ENCODE measurements at places on chromosomes 6 and 20.

DNA sequence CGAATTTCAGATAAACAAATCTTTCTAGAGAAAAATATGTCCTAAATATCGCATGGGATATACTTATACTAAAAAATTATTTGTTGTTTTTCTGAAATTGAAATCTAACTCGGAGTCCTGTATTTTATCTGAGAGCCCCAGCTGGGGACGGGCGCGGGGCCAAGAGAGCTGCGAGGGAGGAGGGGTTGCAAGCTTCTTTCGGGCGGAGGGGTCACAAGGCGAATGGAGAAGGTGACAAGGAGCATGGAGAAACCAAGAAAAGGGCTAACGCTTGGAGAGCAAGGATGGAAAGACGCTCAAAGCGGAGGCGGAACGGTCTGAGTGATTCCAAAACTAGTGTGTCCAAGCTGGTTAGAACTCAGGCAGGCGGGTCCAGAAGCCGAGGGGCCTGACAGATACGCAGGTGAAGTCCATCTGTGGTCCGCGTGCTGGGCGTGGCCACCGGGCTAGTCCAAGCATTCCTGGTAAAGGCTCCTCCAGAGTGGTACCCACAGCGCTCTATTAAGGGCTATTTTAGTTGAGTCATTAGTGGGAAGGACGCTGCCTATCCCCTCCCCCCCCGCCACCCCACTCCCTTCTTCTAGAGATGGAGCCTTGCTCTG, 41.5 kb upstream of the ZNFX1 start:
- no peak for DNase-seq

DNA sequence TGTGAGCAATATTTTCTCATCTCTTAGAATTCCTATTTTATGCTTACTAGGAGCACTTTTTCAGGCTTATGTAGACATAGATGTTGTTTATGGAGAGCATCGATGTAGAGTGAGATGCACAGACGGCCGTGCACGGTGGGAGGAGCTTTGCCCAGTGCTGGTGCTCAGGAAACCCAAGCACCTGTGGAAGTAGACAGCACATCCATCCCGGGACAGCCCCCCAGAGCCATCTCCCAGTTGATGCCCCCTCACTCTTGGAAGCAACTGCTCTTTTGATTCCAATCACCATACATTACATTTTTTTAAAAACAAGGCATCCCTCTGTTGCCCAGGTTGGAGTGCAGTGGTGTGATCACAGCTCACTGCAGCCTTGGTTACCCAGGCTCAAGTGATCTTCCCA, 143.7 kb downstream of the SMOC2 start:
- DNase-seq: no peak

GRCh38 chr6:45522486-45522885, 144.8 kb upstream of the SUPT3H start:
- no peak for DNase-seq

DNA sequence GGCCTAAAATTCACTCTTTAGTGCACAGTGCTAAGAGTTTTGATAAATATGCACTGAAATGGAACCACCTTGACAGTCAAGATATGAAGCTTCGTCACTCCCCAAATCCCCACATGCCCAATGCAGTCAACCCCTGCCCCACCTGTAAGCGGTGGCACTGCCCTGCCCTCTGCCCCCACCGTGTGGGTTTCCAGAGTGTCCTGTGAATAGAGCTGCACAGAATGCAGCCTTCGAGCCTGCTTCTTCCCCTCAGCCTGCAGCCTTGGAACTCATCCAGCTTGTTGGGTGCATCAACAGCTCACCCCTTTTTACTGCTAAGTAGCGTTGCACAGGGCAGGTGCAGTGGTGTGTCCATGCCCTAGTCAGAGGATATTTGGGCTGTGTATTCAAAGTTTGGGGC, 216.3 kb downstream of the SYNDIG1 start:
- no peak for DNase-seq

DNA sequence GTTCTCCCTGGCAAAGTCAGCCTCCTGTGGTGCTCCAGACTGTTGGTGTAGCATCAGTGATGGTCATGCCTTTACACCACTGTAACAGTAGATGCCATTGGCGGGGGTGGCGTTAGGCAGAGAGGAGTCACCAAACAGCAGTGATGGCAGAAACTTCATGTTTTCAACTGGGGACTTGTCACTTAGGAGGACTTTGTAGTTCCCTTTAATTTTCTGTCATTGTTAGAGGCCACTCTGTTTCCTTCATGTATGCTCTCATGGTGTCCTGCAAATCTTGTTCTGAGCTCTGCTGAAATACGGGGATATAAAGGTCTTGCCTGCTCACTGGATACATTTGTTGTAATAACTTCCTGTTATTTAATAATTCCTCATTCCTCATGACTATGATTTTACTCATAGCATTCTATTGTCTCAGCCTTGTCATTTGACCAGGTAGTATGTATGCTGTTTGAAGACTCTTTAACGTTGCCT, 4.6 kb downstream of the MAP3K4 start:
- no peak for DNase-seq

- DNase-seq: no peak
Measured at GRCh38 chr6:126204126-126204525, 135.8 kb upstream of the CENPW start.

GRCh38 chr6:17015551-17016381, 86.1 kb upstream of the STMND1 start:
- DNase-seq: no peak

DNA sequence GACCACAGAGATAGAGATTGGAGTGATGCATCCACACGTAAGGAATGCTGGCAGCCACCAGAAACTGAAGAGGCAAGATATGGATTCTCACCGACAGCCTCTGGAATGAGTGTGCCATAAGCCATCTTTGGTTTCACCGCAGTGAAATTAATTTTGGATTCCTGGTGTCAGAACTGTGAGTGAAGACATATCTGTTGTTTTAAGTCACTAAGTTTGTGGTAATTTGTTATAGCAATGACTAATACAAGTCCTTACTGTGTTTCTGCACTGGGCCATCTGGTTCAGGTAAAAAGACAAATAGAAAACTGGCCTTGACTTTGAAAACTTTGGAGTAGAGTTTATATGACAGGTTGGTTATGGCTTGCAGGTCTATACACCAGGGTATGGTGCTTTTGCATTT, 261.9 kb downstream of the PHF3 start:
- DNase-seq: no peak

DNA sequence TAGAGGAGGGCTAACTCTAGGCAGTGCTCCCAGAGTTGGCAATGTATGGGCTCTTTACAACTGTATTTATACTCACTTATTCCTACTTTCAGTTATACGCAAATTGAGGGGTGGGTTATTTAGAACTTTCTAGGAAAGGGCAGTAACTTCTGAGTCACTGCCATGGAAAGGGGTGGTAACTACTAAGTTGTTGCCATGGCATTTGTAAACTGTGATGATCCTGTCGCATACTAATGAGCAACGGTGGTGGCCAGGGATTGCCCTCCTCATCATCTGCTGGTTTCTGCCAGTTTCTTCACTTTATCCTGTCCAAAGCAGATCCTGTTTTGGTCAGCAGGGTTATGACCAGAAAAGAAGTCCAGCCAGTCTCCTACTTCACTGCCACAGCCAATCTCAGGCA, 95.5 kb upstream of the PTPRT start:
- no peak for DNase-seq

- no peak for DNase-seq
Measured at GRCh38 chr20:31494131-31494530, 19.0 kb downstream of the REM1 start.

- DNase-seq: no peak
Measured at GRCh38 chr6:4929097-4929718, 74.6 kb downstream of the RPP40 start.

- no peak for DNase-seq
Measured at GRCh38 chr6:158283304-158283980, 28.8 kb upstream of the TULP4 start.

- DNase-seq: no peak
Measured at GRCh38 chr20:32271620-32272019, 5.8 kb upstream of the KIF3B start.

DNA sequence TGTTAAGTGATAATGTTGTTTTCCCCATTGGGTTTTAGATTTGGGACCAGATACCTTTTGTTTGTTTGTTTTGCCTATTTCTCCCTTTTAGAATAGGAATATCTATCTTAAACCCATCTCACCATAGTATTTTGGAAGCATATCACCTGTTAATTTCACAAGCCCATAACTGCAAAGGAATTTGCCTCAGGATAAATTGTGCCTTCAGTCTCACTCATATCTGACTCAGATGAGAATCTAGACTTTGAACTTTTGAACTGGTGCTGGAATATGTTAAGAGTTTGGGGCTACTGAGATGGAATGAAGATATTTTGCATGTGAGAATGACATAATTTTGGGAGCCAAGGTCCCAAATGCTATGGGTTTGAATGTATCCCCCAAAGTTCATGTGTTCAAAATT, 607.4 kb downstream of the HACE1 start:
- DNase-seq: no peak

DNA sequence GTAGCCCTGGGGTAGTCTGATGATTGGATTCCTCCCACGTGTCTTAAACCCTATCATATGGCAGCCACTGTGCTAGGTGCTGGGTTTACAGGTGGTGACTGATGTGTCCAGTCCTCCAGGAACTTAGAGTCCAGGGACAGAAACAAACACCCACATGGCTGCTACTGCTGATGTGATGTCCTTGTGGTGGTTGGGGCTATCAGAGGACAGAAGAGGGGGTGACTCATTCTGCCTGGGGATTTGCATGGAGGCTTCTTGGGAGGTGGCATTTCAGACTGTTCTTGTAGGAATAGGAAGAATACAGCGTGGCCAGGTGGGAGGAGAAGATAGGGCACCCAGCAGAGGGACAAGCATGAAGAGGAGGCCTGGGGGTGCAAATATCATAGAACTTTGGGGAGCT, 9.8 kb downstream of the RAET1G start:
- DNase-seq: no peak

DNA sequence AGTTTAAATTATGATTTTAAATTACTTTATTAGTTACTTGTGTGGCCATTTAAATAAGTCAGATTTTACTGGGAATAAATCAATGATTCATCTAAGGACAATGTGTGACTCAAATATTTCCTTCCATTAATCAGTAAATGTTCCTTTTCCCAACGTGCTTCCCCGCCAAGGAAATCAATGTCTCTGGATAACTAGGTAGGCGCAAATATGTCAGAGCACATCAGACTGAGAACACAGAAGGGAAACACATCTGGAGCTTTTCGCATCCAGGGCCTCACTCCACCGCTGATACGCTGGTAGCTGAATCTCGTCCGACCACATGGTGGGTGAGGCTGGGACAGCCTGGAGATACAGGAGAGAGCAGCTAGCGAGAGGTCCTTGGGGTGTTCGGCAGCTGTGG, 56.4 kb upstream of the RPS6KA2 start:
- no peak for DNase-seq

GRCh38 chr20:23937303-23938117, 51.1 kb downstream of the GGTLC1 start:
- DNase-seq: no peak

- no peak for DNase-seq
Measured at GRCh38 chr6:22756365-22756764, 187.0 kb downstream of the HDGFL1 start.

GRCh38 chr6:125507987-125508655, 206.4 kb upstream of the HDDC2 start:
- no peak for DNase-seq

- no peak for DNase-seq
Measured at GRCh38 chr6:36912586-36912985, 26.8 kb downstream of the C6orf89 start.

GRCh38 chr20:8874437-8874836, 194.4 kb upstream of the PLCB4 start:
- no peak for DNase-seq

DNA sequence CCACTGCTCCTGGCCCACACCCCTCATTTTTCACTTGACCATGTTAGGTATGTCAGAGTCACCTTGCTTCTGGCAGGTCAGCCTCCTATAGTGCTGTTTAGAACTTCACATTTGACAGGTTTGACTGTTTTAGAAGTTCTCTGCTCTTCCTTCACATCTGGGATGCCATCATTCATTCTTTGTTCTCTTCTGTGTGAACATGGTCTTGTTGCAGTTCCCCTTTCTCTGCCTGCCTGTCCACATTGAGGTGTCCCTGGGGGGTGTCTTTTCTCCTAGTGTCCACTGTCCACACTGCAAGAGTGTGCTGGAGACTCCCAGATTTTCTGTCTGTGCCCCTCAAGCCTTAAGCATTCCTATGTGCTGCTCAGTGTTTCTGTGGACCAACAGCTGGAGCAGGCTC, 89.5 kb downstream of the JARID2 start:
- no peak for DNase-seq

DNA sequence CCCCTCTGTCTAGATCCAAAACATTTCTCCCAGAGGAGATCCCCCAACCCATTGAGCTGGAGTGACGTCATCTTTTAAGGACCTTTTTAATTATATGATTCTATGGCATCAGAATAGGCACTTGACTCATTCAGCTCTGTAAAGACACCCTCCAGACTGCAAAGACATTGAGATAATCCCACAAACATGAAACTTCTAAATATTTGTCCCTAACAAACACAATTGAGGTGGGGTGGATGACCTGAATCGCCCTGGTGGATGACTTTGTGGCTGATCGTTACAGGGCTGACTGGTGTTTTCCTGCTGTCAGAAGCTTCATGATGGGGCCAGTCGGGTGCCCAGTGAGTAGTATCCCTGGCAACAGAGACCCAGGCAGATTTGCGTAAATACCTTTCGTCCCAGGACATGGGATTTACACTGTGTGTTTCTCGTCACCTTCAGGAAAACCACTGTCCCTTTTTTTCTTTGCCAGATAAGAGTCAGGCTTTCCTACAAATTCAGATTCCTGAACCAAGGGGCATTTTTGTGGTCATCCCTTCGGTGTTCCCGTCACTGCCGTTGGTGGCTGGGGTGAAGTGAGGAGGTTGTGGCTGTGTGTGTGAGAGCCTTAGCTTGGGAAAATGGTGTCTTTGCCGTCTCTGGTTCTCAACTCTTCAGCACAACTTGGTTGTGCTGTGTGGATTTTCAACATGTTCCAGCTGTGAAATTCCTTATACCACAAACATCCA, 5.3 kb upstream of the PCK1 start:
- no peak for DNase-seq

DNA sequence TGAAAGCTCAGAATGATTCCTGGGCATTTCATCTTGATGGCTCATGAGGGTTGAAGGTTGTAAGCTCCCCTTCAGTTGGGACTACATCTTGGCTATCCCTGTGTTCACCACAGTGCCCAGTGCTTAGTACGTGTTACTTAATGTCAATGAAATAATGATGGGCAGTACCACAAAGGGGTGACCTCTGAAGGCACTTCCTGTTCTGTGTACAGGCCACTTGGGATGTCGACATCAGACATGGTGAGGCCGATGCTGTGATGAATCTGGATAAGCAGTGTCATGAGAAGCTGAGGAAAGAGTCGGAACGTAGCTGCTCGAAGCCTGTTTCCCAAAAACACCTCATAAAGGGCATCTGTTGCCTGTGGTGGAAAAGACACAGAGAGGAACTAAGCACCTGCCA, 27.6 kb upstream of the RBL1 start:
- no peak for DNase-seq

DNA sequence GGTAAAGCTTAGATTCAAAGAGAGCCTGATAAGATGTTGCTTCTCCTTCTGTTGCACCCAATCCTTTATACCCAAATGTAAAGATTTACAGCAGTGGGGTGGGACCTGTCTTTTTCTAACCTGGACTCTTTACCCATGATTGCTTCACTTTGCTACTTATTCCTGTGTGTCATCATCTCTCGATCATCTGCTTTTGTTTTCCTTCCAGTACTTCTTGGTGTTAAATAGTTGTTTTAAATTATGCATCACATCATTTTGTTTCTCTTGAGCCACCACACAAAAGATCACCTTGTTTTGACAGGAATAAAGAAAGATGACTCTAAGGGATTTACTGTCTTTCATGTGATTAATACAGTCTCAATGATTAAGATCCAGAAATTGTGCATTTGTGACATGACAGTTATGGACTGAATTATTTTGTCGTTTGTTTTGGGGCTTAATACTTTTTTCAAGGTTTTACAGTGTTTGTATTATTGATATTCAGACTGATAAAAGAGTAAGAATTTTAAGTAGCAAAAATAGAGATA, 123.1 kb downstream of the CDKAL1 start:
- DNase-seq: no peak
